Hematopoietic multipotent progenitor cell treated with erythropoietin and hydrocortisone succinate and interleukin-3 and kit ligand, for 8 days (in vitro differentiated cells): ENCODE measurements at places on chromosomes 12 and 14.

- DNase-seq, result no peak
These were observed 196.2 kb upstream of the ARHGAP5 start for GRCh38 chr14:31880935-31881334.

DNA sequence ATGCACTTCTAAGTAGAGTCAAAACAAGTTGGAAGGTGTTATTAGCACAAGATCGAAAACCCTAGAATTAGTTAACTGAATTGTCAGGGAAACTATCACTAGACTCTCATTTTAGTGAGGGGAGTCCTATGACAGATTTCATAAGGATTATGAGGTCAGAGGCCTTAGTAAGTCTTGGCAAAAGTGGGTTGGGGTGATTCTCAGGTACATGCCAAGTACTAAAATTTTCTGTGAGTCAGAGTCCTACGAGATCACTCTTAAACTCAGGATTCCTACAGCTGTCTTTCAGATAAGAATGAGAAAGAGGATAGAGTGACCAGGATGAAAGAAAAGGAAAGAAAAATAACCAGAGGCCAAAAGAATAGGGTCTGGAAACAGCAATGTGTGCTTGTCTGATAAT, 50.8 kb upstream of the BBS10 start:
- no peak for DNase-seq

DNA sequence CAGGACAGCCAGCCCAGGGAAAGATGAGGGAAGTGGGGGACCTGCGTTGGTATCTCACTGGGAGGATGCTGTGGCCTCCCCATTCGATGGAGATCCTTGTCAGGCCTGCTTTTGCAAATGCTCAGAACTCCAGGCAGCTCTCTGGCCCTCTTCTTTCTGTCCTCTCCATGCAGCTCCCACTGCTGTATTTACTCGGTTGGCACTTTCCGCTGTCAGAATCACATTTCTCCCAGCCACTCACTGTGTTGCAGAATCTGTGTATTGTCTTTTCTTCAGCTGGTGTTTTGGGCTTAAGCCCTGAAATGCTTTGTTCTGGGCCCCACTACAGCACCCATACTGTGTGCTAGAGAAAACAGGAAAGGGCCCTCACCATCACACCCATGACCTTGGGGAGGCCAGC, 401.1 kb downstream of the RGS6 start:
- no peak for DNase-seq

GRCh38 chr12:8780389-8780788, 42.0 kb upstream of the A2ML1 start:
- peak; percentile 86 for DNase-seq

GRCh38 chr14:97368900-97369564, 571.9 kb downstream of the VRK1 start:
- DNase-seq, result no peak

DNA sequence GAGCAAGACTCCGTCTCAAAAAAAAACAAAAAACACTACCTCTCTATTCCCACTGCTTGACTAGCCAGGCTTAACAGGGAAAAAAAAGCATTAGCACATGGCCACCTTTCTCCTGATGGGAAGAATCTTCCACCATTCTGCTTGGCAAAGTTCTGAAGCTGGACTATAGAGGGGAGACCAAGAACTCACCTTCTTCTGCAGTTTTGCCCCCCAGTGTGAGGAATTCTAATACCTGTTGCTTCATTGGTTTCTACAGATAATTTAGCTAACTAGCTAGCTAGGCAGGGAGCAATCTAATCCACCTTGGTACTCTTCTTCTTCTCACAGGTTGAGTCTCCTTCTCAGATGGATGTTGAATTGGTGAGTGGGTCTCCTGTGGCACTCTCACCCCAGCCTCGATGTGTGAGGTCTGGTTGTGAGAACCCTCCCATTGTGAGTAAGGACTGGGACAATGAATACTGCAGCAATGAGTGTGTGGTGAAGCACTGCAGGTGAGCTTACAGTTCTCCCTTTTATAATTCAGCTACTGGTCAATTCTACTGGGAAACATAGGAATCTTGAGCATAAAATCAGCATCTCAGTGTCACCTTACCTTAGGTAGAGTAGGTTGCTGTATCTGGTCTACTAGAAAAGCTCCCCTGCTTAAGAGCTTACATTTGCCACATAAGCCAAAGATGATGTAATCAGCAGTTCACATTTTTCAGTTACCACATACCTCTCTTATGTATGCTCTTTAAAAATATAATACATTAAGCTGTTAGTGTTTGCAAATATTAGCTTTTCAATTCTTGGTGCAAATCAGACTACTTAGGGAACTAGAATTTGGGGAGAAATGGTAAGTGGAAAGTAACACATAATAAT, 16.0 kb downstream of the METTL3 start:
- DNase-seq, result no peak

DNA sequence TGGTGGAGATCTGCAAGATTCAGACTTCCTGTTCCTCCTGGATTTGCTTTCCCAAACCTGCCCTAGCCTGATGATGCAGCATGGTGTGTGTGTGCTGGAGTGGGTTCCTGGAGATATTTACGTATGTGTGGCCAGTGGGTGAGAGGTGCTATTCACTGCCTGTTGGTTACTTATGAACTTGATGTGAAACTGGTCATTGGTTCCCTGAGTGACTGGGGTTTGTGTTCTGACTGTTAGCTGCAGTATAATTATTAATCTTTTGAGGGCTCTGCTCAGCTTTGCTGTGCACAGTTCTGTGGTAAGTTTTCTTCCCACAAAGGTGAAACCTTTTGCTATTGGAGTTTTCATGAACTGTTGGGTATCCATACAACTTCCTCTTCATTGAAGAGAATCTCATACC, 541.8 kb upstream of the FBXO33 start:
- DNase-seq, result no peak

- DNase-seq, result peak; percentile 81
These were observed 168.4 kb upstream of the AVPR1A start for GRCh38 chr12:63319386-63319785.

GRCh38 chr12:68483592-68484383, 126.9 kb upstream of the RAP1B start:
- peak; percentile 45 for DNase-seq

GRCh38 chr12:53327435-53328042, 6.1 kb upstream of the AAAS start:
- DNase-seq, result peak; percentile 56
